ENCODE measurements at places on chromosomes 13 and 19.
A peak's percentile ranks its signal among the peaks of the same experiment; 100 is the strongest.

DNA sequence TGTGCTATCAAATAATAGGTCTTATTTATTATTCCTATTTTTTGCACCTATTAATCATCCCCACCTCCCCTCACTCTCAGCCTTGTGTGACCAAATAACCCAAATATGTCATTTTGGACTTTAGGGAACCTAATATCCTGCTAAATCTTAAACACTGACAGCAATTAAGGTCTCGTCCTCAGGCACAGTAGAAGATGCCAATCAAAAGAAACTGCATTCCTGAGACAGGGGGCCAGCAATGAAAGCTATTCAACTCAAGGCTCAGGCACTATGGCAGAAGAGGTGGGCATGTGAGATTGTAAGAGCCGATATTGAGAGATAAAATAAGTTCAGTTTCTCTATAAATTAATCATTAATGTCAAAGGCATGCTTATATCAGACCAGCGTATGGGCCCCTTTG lies 1437.7 kb upstream of the PCDH9 start:
- no peak for DNase-seq

GRCh38 chr13:99290894-99291293 lies 16.3 kb downstream of the GPR183 start:
- DNase-seq: no peak

- no peak for DNase-seq
Observed at GRCh38 chr13:46486270-46486669, 66.7 kb upstream of the LRCH1 start.

- DNase-seq: no peak
Observed at GRCh38 chr13:98524793-98525192, 52.1 kb downstream of the STK24 start.

DNA sequence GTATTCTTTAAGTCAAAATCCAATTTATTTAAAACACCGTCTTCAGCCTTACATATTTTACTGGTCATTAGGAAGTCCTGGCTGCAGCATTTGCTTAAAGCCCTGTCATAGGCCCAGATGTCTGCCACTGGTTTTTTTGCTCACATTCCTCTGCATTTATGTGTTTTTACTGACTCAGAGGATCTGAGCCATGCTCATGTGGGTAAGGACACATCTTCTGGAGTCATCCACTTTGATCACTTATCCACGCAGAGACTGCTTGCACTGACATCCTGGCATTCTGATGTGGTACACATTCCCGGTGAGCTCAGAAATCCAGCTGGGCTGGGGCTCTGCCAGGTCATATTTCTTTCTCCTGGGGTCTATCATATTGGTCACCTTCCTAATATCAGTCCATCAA lies 531.7 kb upstream of the ARGLU1 start:
- DNase-seq: no peak

GRCh38 chr19:32566246-32566830 lies 14.7 kb upstream of the PDCD5 start:
- DNase-seq: no peak

- no peak for DNase-seq
Observed at GRCh38 chr19:6007866-6008265, 29.9 kb upstream of the RANBP3 start.

DNA sequence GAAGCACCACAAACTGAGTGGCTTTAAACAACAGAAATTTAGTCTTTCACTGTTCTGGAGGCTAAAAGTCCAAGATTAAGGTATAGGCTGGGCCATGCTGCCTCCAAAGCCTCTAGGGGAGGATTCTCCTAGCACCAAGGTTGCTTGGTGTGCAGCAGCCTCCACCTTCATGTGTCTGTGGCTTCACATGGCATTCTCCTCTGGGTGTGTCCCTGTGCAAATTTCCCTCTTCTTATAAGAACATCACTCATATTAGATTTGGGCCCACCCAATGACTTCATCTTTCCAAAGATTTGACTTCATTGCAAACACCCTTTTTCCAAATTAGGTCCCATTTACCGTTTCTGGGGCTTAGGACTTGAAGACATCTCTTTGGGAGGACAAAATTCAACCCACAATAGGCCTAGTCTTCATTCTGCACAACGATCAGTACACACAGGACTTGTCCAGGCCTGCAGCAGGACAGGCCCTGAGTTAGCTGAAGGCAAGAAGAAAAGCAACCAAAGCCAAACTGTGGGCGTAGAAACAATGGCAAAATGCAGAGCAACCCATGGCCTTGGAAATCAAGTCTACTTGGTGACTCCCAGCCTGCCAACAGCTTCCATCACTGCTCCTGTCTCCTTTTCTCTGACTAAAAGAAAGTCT lies 521.2 kb upstream of the NBEA start:
- no peak for DNase-seq

- no peak for DNase-seq
Observed at GRCh38 chr13:95833719-95834118, 156.8 kb downstream of the DNAJC3 start.

- no peak for DNase-seq
Observed at GRCh38 chr19:18978616-18979015, 37.6 kb upstream of the HOMER3 start.

DNA sequence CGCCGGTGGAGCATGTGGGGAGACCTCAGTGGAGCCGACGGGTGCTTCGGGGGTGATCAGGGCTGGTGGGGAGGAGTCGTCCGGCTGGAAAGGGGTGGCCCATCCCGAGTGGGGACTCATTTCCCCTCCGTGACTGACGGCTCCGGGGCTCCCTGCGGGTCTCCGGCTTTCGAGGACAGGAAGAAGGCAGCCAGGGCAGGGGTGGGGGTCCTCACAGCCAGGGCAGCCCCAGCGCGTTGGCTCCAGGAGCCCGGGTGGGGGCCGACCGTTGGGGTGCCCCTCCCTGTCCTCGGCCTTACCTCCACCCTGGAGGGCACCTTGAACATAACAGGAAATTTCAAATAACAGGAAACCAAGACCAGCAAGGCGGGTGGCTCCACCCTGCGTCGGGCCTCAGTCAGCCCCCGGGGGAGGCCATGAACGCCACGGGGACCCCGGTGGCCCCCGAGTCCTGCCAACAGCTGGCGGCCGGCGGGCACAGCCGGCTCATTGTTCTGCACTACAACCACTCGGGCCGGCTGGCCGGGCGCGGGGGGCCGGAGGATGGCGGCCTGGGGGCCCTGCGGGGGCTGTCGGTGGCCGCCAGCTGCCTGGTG lies at the start of gene S1PR4:
Gene S1PR4, plus strand, starts transcription at position 393 of the 596 bp plus-strand sequence. Its CDS starts 24 bp downstream, at position 417.
- DNase-seq: peak; percentile 77

GRCh38 chr13:54706336-54706735 lies 1677.7 kb downstream of the OLFM4 start:
- no peak for DNase-seq

DNA sequence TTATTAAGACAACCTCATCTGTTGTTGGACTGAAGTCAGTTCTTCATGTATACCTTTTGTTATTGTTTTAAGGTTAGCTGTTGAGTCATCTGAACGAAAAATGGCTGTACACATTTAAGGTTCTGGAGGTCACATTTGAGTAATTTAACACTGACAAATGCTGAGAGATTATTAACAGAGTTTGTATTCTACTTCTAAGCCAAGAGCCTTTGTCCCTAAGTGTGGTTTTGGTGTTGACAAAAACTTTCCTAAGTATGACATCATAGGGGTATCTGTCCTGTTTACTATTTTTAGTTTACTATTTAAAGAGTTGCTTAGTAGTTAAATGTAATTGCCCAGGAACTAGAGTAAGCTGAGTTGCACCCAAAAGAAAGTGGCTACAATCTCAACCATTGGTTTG lies 71.9 kb downstream of the CDK8 start:
- no peak for DNase-seq

- no peak for DNase-seq
Observed at GRCh38 chr19:44476559-44477408, 23.5 kb downstream of the ZNF180 start.

DNA sequence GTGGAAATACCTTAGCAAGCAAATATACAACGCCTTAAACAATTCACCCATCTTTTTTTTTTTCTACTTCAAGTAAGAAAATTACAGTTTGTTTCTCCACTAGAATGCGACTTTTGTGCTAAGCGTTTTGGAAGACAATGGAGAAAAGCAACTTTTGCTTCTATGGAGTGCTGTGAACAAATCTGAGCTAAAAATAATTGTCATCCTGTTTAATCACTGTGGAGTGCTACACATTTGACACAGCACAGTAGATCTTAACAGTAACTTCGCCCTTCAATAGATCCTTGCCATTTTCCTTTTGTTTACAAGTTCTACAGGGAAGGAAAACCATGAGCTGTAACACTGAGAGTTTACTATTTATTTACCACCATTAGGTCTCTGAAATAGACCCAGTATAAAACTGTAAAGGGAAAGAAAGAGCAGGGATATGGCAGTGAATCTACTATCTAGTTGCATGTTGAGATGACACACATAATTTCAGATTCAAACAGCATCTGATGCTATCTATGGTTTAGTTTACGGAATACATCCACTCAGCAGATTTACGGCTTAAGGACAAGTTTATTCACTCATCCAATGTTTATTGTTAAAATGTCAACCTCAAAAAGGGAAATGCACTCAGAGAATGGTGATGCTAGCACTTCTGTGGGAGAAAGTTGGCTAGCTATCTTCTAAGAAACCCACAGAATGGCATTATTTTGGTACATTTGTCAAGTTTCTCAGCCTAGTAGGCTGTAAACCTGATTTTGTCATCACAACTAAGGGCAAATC lies 175.3 kb downstream of the VWA8 start:
- DNase-seq: no peak

DNA sequence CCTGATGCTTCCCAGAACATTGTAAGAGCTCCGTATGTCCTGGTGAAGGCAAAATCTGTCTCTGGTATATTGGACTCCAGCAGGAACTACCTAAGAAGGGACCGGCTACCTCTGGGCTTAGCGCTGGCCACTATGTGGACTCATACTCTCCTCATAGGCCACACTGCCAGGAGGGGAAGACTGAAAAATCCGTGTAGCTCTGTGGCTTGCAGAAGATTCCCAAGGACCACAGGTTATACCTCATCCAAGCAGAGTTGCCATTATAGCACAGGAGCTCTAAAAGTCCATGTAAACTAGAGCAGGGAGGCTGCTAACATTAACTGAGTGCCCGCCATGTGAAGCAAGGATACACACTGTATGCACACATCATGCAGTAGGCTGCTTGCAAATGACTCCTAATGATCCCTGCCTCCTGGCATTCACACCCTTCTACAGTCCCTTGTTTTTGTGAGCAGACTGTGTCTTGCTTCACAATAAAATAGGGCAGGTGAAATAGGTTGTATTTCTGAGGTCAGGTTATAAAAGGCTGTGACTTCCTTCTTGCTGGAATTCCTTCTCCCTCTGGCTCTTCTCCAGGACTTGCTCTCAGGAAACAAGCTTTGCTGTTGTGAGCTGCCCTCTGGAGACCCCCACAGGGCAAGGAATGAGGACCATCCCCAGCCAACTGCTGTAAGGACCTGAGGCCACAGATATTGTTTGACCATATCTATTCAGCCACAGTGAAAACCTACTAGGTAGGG lies 192.6 kb upstream of the UBL3 start:
- DNase-seq: no peak

GRCh38 chr19:8113017-8113416 lies 36.4 kb downstream of the FBN3 start:
- no peak for DNase-seq

- DNase-seq: no peak
Observed at GRCh38 chr19:8528500-8528899, 14.5 kb upstream of the ZNF414 start.

GRCh38 chr13:44352202-44352601 lies 21.4 kb upstream of the SERP2 start:
- no peak for DNase-seq

DNA sequence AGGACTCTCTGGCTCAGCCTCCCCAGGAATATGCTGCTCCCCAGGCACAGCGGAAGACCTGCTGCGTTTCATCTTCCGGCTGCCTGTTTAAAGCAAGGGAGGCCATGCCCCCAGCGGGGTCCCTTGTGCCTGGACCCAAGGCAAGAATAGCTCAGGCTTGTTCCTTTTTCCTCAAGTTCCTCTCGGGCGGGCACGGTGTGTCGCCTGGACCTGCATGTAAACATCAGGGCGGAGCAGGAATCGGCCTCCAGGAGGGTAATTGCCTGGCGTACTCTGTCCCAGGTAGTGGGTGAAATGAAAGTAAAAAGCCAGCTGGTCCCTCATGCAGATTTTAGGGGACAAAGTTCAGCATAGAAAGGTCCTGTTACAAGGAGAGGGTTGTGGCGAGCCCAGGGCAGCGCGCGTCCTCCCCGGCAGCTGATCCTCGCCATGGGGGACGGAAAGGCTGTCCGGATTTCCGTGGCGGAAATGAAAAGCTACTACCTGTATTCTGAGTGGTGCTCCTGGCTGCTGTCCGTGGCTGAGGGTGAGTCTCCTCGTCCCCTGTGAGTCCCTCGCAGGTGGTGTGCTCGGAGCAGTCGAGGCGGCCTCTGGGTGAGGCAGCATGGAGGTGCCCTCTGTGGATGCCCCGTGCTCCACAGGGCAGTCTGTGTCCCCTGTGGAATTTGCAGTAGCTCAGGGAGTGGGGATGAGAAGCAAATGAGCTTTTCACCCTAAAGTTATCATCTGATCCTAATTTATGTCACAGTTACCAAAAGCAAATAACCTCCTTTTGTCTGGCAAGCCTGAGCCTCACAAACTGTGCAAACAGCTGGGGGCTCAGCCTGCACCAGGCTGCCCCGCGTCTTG lies 16.2 kb downstream of the MCF2L start:
- no peak for DNase-seq

DNA sequence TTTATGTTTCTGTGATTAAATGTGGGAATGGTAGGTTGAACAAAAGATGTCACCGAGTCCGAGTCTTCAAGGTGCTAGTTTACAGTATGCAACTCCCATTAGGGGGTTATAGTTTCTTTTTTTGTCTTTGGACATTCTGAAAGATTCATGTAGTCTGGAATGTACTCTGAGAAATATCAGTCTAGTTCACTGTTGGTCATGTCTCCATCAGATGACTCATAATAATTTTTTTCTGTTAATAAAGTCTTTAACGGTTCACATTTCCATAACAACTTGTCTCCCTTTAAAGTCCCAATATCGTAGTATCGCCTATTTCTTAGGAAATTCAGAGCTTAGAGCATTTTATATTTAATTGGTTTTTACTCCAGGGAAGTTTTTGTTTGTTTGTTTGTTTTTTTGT lies 13.5 kb upstream of the ESD start:
- no peak for DNase-seq

- DNase-seq: no peak
Observed at GRCh38 chr13:65343898-65344663, 1886.1 kb downstream of the PCDH9 start.

GRCh38 chr13:51895906-51896888 lies 34.4 kb downstream of the CCDC70 start:
- DNase-seq: peak; percentile 19

GRCh38 chr19:20923077-20923871 lies at the start of gene ZNF85:
Gene ZNF85 (plus strand): TSS chr19:20923251. CDS start chr19:20923401, 150 bp downstream.
- peak; percentile 91 for DNase-seq

DNA sequence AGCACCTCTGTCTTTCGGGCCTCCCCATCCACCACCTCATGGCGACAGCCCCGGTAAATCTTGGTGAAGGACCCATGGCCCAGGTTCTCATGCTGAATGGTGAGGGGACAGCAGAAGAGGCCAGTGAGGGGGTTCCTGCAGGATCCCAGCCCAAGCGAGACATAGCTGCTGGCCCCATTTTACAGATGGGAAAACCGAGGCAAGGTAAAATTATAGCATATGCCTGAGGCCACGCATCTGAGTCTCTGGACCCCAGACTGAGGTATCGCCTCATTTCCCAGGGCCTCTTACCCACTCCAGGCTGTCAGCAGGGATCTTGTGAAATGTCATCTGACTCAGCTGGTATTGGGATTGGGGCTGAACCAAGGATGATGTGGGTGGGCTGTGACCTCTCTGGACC lies 9.8 kb downstream of the JAK3 start:
- no peak for DNase-seq

All from CD4-positive, alpha-beta T cell treated with Interferon gamma for 1 hour (primary cell).